ENCODE measurements at places on chromosomes 16 and 17. TPM values are rescaled to one million over a fixed set of nuclear protein-coding genes. Genes with fewer than 3 reads are reported as not detected.

The CDIPT gene
- 53.1 TPM for polyA plus RNA-seq

The FOXC2 gene
- not detected for polyA plus RNA-seq

The PRSS21 gene
- polyA plus RNA-seq = 1.8 TPM

The SCN4A gene
- polyA plus RNA-seq = 0.14 TPM

The LGALS3BP gene
- 33.6 TPM for polyA plus RNA-seq

The CORO6 gene
- polyA plus RNA-seq = 4.0 TPM

The ATP6V0D1 gene
- 40.1 TPM for polyA plus RNA-seq

The TBKBP1 gene
- 10.2 TPM for polyA plus RNA-seq

The TBC1D28 gene
- polyA plus RNA-seq = not detected

DNA sequence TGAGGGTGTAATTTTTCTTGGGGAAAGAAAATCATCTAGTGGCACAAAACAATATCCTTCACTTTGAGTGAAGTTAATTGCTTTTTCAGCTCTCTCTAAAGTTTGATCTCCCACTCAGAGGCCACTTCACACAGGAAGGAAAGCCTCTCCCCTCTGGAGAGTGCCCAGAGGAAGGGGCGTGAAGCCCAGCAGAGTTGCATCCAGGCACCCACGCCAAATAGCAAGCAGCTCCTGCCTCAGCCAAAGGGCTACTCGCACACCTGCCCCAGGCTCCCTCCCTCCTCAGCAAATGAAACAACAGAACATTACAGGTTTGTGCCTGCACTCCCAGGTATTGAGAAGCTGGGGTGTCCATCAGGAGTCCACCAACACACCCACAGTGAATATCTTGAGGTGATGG is 183.0 kb upstream of the RPL38 start:
- H3K36me3 ChIP-seq = no peaks in the 10 kb centered on the region
- no peak overlapping the region for H3K4me3 ChIP-seq
- H3K27ac ChIP-seq = no peak overlapping the region
- no peaks in the 10 kb centered on the region for H3K4me1 ChIP-seq
- H3K27me3 ChIP-seq = no peaks in the 10 kb centered on the region
- no peak for DNase-seq

- no peaks in the 10 kb centered on the region for H3K4me1 ChIP-seq
- no peak overlapping the region for H3K27ac ChIP-seq
- H3K36me3 ChIP-seq = no peaks in the 10 kb centered on the region
- no peak overlapping the region for H3K4me3 ChIP-seq
- H3K27me3 ChIP-seq = no peaks in the 10 kb centered on the region
Observed at GRCh38 chr16:19748389-19749168, 30.5 kb downstream of the IQCK start.

GRCh38 chr17:76540381-76541300 is 797 bp downstream of the PRCD start:
- no peak overlapping the region for H3K4me3 ChIP-seq
- DNase-seq = peak; percentile 88
- peak overlapping the region; percentile 51 for H3K27ac ChIP-seq
- peaks cover 83% of the 10 kb centered on the region for H3K4me1 ChIP-seq

DNA sequence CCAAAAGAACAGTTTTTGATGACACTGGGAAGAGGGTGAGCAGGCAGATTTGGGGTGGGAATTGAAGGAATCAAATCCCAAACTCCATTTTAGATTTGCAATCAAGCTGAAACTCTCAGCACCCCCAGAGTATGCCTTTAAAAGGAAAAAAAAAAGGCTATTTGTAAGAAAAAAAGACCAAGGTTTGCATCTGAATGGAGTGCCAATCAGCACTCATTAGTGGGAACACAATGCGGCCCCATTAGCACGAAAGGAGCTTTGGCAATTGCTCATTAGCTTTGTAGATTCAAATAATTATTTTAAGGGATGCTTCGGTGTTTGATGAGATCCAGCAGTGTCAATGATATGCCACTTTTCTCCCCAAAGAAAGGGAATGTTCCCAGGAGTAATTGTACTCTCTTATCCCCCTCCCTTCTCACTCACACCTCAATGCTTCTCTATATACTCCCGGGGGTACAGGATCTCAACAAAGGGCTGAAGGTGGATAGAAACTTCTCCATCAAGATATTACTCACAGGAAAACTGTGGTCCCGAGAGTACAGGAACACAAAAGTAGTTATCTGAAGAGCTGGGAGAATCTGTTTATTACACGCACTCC is 32.2 kb downstream of the CHP2 start:
- H3K36me3 ChIP-seq = no peaks in the 10 kb centered on the region
- H3K27ac ChIP-seq = no peak overlapping the region
- no peaks in the 10 kb centered on the region for H3K27me3 ChIP-seq
- peaks cover 5% of the 10 kb centered on the region for H3K4me1 ChIP-seq
- no peak overlapping the region for H3K4me3 ChIP-seq

DNA sequence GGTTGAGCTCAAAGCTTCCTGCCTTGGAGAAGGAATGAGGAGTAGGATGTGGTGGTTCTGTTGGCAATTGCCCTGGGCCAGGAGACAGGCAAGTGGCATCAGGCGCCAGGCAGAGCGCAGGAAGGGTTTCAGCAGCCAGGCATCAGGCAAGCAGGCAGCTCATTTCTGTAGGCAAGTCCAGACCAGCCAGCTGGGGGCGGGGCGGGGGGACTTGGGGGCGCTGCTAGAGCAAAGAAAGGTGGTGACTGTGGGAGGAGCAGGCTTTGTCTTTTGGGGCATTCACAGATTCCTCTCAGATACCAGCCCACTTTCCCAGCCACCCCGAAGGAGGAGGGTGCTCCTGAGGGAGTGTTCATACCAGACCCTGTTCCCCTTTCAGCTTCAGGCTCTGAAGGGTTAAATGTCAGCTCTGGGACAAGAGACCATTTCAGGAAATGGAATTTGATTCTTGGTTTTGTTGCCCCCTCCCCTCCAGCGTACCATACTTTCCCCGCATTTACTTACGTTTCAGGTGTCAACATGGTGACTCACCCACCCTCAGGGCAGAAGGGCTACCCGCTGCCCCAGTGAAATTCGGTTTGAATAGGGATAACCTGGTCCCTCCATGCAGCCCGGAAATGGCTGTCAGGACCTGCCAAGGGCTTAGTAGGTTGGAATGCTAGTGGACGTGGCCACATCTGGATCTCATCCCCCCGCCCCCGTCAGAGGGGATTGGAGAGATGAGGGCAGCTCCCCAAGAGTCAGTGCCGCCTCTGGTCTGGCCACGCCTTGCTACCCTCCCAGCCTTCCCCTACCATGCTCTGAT is 13.2 kb downstream of the NGFR start:
- H3K4me1 ChIP-seq = no peaks in the 10 kb centered on the region
- DNase-seq = no peak
- H3K4me3 ChIP-seq = no peak overlapping the region

DNA sequence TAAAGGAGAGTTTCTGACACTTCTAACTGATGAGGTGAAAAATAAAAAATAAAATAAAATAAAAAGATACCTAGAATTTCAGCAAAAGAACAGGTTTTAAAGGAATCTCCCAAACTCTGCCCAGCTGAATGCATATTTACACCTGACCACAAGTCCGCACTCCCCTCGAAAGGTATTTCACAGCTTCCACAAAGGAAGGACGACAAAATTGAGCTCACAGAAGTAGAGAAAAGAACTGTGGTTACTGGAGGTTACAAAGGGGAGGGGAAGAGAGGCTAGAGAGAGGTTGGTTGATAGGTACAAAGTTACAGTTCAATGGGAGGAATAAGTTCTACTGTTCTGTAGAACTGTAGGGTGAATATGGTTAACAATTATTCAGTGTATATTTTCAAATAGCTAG is 5.0 kb downstream of the LITAF start:
- no peaks in the 10 kb centered on the region for H3K36me3 ChIP-seq
- peaks cover 62% of the 10 kb centered on the region for H3K4me1 ChIP-seq
- peak overlapping the region; percentile 99 for H3K27ac ChIP-seq

DNA sequence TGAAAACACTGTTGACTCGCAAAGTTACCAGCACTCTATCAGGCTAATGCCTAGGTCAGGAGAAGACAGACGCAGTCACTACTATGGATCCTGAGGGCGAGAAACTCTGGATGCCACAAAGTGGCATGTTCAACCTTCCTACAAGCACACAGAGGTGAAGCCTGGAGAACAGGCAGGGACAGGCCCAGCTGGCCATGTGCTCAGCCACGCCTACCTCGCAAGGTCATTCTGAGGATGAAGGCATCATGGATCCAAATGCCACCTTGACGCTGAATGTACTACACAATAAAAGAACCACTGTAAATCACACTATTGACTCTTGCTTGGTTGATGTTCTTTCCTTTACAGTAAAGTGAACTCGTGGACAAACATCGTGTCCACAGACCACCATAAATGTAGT is 85.8 kb downstream of the ANKRD11 start:
- H3K4me1 ChIP-seq = peaks cover 86% of the 10 kb centered on the region
- H3K4me3 ChIP-seq = no peak overlapping the region
- no peak overlapping the region for H3K27ac ChIP-seq
- DNase-seq = no peak
- H3K36me3 ChIP-seq = peaks cover 2% of the 10 kb centered on the region
- no peaks in the 10 kb centered on the region for H3K27me3 ChIP-seq

GRCh38 chr17:78970834-78971755 is 8.6 kb downstream of the LGALS3BP start:
- no peaks in the 10 kb centered on the region for H3K27me3 ChIP-seq
- H3K27ac ChIP-seq = peak overlapping the region; percentile 55
- no peak overlapping the region for H3K4me3 ChIP-seq
- H3K4me1 ChIP-seq = peaks cover 7% of the 10 kb centered on the region
- no peaks in the 10 kb centered on the region for H3K36me3 ChIP-seq

DNA sequence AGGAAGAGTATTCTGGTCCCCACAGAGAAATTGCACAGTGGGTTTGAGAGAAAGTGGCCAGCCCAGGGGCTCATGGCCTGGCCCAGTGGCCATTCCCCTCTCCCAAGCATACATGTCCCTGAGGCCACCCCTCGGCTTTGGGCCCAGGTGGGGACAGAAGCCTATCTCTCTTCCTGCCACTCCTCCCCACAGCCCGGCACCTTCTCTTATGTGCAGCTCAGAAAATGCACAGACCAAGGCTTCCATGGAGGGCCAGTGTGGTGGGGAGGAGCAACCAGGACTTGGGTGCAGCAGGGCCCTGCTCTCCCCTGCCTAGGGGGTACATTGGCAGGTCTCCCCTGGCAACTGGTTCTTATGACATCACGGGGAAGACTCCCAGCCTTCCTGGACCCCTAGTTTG is at the start of gene C16orf90:
TSS of gene C16orf90 (minus strand) at position 314 of the 400 bp plus-strand sequence. CDS start at position 246, 68 bp downstream.
- H3K4me1 ChIP-seq = peaks cover 6% of the 10 kb centered on the region
- no peak within 1 kb of the TSS for H3K4me3 ChIP-seq
- H3K27ac ChIP-seq = no peak within 1 kb of the TSS

- H3K27me3 ChIP-seq = peaks cover 2% of the 10 kb centered on the region
- no peak for DNase-seq
- peaks cover 41% of the 10 kb centered on the region for H3K4me1 ChIP-seq
- H3K4me3 ChIP-seq = peak overlapping the region; percentile 94
- no peaks in the 10 kb centered on the region for H3K36me3 ChIP-seq
Observed at GRCh38 chr17:37642681-37643080, 565 bp downstream of the DDX52 start.

- no peak overlapping the region for H3K4me3 ChIP-seq
- no peak for DNase-seq
- no peaks in the 10 kb centered on the region for H3K27me3 ChIP-seq
- no peaks in the 10 kb centered on the region for H3K4me1 ChIP-seq
Observed at GRCh38 chr17:3815122-3815521, 14.1 kb upstream of the ITGAE start.

GRCh38 chr16:49526860-49527365 is 153.3 kb downstream of the C16orf78 start:
- H3K4me3 ChIP-seq = no peak overlapping the region
- H3K4me1 ChIP-seq = peaks cover 5% of the 10 kb centered on the region

DNA sequence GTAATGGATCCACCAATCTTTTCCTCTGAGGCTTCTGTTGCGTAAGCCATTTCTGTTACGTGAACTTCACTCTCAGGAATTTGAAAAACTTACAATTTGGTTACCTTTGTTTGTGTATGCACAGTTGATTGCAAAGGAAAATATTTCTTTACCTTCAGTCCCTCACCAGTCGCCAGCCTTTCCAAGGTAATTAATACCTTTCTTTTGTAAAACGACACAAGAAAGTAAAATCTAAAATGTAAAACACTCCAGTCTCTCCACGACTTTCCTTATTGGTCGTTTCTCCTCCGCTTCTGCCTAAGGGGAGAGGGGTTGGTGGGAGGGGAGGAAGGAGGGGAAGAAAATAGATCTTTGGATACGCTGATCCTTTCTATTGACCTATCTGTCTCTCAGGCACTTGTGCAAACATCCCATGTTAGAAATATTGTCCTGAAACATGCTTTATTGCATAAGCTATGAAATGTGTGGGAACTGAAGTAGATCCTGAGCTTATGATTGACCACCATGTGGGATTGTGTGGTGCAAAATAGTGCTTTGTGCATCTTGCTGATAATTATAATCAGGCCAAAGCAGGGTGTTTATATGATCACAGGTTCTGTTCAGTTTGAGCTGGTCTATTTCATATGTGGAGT is 32.4 kb upstream of the EFCAB13 start:
- H3K27ac ChIP-seq = no peak overlapping the region
- no peak overlapping the region for H3K4me3 ChIP-seq
- H3K36me3 ChIP-seq = no peaks in the 10 kb centered on the region
- H3K27me3 ChIP-seq = no peaks in the 10 kb centered on the region
- H3K4me1 ChIP-seq = peaks cover 21% of the 10 kb centered on the region

DNA sequence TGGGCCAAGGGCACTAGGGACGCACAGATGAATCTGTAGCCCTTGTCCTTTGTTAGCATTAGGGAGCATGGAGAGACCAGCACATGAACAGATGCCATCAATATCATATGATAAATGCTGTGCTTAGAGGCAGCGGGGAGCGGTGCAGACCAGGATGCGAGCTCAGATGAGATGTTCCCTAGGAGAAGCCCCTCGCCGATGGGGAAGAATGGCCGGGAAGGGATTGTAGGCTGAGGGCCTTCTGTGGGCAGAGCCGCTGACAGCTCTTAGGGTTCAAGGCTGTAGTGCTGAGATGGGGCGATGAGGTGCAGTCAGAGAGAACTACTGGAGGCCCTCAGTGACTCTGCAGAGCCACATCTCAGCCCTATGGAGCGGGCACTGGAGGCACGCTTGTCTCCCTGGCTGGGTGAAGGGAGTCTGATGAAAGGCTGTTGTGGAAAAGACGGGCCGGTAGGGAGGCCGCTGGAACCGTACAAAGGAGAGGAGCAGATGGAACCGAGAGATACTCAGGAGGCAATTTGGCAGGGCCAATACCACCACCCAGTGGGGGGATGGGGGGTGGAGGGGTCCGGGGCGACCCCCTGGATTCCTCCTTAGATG is 66.3 kb upstream of the ENDOV start:
- no peaks in the 10 kb centered on the region for H3K4me1 ChIP-seq
- H3K27me3 ChIP-seq = no peaks in the 10 kb centered on the region
- peaks cover 100% of the 10 kb centered on the region for H3K36me3 ChIP-seq
- no peak overlapping the region for H3K27ac ChIP-seq
- no peak overlapping the region for H3K4me3 ChIP-seq

Data from spleen (tissue), 13 donors.